Head of caudate nucleus (tissue), 42 donors: ENCODE measurements at places on chromosomes 16 and 17.

DNA sequence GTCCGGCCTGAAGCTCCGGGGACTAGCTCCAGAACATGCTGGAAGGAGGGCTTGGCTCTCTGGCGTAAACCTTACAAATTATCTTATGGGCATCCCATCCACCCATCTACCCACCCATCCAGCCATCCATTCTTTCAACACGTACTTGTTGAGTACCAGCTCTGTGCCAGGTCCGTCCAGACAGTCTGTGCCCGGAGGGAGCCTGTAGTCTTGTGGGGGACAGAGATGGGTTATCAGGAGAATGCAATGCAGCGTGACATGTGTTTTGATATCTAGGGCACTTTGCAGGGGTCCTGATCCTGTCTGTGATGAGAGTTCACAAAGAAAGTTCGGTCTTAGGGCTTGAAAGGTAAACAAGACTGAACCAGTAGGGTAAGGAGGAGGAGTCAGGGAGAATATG is 4.1 kb upstream of the SLC13A2 start:
- no peak for DNase-seq

DNA sequence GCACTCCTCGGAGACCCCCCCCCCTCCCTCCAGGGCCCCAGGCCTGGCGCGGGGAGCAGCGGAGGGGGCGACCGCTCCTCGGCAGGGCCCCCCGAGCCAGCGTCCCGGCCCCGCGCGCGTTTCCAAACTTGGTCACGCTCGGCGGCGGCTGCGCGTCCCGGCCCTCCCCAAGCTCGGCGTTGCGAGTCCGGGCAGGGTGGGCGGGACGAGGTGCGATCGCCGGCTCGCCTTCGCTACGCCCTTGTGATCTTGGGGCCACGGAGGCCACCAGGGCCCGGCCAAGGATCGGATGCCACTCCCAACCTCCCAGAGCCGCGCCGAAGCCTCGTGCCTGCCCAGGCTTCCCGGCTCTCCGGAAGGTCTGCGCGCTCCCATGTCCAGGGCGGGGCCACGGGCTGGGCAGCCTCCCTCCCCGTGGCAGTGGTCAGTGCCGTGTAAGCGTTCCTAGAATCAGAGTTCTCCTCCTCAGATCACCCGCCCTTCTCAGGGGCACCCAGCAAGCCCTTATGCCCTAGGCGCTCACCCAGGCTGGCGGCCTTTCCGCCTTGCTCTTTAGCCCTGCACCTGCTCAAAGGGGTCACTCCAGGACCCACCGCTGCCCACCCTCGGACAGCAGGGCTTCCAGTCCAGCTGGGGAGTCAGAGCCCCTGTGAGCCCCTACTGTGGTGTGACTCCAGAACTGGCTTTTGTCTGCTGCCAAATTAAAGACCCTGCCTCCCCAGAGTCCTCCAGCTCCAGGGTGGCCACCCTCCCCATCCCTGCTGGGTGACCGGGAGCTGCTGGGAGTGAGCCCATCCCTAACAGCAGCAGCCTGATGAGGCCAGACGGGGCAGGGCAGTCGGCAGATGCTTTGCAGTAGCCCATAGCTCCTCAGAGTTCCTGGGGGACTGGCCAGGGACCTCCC is 12.2 kb upstream of the MRPS23 start:
- peak; percentile 54 for DNase-seq

- peak; percentile 32 for DNase-seq
Measured at GRCh38 chr17:80755650-80756405, 211.2 kb downstream of the RPTOR start.

GRCh38 chr17:19366637-19366972 is 4.1 kb upstream of the B9D1 start:
- DNase-seq: no peak

- DNase-seq: no peak
Measured at GRCh38 chr16:82685526-82685925, 58.8 kb downstream of the CDH13 start.

DNA sequence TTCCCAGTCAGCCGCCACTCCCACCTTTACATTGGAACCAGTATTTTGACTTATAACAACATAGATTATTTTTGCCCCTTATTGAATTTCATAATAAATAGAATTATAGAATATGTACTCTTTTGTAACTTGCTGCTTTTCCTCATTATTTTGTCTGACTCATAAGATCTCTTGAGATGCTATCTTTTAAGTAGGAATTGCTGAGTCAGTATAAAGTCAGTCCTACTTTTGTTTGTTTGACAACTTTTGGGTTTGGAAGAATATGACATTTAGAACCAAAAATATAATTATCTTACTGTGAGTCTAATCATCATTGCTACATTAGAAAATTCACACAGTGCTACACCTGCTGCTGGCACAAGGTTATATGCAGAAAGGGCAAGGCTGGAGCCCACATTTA is 69.7 kb downstream of the STXBP4 start:
- no peak for DNase-seq

GRCh38 chr17:58316260-58316960 is 12.2 kb downstream of the TSPOAP1 start:
- peak; percentile 4 for DNase-seq

- DNase-seq: no peak
Measured at GRCh38 chr16:75086281-75086680, 30.3 kb downstream of the LDHD start.

GRCh38 chr17:79010304-79010646 is 711 bp upstream of the CANT1 start:
- DNase-seq: no peak

DNA sequence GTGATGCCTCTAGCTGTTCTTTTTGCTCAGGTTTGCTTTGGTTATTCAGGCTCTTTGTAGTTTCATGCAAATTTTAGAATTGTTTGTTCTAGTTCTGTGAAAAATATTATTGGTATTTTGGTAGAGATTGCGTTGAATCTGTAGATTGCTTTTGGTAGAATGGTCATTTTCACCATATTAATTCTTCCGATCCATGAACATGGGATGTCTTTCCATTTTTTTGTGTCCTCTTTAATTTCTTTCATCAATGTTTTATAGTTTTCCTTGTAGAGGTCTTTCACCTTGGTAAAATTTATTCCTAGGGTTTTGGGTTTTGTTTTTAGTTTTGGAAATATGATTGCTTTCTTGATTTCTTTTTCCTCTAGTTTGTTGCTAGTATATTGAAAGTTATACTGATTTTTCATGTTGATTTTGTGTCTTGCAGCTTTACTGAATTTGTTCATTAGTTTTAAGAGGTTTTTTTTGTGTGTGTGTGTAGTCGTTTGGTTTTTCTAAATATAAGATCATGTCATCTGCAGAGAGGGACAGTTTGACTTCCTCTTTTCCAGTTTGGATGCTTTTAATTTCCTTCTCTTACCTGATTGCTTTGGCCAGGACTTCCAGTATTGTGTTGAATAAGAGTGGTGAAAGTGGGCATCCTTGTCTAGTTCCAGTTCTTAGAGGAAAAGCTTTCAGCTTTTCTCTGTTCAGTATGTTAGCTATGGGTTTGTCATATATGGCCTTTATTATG is 42.4 kb downstream of the NSRP1 start:
- DNase-seq: no peak
